CD4-positive, alpha-beta T cell treated with Interleukin-15 for 4 hours (primary cell): ENCODE measurements at places on chromosomes 7 and 10.

DNA sequence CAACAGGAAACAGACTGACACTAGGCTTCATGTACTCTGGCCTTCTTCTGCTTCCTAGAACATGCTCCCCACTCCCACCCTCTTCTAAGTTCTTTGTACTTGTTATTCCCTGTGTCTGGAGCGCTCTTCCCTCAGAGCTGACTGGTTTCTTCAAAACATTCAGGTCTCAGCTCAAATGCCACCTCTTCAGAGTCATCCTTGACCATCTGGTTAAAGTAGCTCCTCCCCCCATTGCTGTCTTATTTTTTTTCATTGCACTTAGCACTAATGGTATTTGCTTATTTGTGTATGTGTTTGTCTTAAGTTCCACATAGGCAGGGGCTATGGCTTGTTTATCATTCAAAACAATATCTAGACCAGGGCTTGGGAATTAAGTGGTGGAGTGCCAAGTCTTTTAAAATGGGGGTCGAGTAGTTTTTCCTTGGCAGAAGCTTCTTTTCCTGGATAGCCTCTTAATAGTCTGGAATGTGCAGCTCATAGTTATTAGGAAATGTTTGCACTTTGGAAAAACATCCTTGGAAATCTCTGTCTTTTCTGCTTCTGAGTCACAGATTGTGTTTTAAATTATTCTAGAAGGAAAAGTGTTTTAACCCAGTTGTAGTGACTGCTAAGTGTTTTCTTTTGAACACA, 60.0 kb downstream of the RALA start:
- no peak for DNase-seq

DNA sequence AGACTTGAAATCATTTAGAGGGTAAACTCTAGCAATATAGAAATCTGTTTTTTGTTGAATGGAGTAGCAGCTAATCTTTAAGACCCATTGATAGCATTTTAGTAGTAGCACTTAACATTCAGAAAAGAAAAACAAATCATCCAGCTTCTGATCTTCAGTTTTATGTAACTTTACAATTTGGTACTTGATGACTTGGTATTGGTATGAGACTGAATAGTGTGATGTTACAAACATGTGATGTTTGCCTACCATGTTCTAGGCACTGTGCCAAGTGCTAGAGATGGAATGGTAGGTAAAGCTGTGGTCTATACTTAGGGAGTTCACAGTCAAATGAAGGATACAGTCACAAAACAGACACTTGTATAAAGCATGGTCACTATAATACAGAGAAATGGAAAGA, 21.3 kb downstream of the ZEB1 start:
- DNase-seq, result no peak

- no peak for DNase-seq
These were observed 105.6 kb upstream of the COL1A2 start for GRCh38 chr7:94289071-94289470.

DNA sequence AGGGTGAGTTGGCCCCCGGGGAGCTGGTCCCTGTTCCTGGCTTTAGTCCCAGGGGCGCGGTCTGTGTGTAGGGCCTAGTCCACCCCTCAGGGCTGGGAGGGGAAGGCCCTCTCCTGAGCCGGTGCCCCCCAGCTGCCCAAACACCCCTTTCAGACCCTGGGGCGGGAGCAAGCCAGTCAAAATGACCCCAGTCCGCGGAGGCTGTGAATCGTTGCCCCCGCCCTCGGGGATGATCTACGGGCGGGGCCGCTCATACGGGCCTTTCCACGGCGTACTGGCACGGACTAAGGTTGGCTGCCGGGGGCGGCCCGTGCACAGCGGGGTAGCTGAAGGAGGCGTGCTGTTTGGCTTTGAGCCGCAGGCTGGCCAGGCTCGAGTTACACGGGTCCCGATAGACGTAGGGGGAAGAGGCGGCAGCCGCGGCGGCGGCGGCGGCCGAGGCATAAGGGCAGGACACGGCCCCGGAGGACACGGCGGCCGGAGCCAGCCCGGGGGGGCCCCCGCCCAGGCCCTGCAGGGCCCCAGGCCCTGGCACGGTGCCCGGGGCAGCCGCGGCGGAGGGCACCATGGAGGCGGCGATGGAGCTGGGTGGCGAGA, 4.3 kb downstream of the ELOVL3 start:
- peak; percentile 2 for DNase-seq

DNA sequence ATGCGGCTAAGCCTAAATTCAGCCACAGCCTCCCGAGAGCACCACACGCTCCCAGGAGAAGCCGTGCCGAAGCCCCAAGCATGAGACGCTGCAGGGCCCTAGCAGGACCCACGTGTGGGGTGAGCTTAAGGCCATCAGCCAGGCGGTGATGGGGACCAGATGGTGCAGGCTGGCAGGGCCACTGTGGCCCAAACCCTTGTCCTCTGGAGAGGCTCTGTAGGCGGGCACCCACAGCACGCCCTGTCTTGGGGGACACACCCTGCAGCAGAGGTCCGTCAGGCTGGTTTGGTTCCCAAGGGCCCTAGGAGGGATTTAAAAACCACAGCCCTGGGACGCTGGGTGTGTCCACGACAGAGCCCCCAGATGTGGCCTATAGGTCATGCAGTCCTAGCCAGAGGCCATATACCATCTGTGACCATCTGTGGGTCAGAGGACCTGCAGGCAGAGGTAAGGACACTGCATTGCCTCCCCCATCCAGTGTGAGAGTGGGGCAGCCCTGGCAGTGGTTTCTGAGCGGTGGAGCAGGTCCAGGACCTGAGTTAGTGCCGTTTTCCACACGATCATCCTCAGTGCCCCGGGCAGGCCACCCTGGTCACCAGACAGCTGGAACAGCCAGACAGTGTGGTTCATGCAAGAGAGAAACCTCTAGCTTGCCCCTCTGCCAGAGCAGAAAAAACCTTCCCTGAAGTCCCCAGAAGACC, 39.6 kb upstream of the INPP5A start:
- no peak for DNase-seq

DNA sequence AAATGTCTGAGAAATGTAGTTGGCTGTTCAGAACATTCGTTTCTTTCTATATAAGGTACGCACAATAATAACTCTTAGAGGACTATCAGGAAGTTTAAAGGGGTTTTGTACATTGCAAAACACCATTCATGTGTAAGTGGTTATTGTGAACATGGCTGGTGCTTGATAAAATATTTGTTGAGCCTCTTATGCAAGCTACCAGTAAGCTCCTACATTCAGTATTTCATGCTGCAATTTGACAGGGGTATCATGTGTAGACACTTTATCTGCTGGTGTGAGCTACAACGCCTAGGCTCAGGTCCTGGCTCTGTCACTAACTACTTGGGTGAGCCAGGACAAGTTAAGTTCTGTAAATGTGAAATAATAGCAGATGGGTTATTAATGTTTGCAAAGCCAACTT, 75.5 kb downstream of the MAP3K8 start:
- DNase-seq, result no peak

GRCh38 chr10:116817780-116818343, 31.4 kb upstream of the ENO4 start:
- DNase-seq, result no peak
